HS-27A (cell line): ENCODE measurements at places on chromosomes 6 and 20.
A peak's percentile ranks its signal among the peaks of the same experiment; 100 is the strongest.

- no peak for DNase-seq
These were observed 62.1 kb upstream of the RGS17 start for GRCh38 chr6:153192943-153193885.

GRCh38 chr20:63261060-63261794, 7.0 kb upstream of the NKAIN4 start:
- no peak for DNase-seq

GRCh38 chr6:160253714-160254113, 4.9 kb downstream of the SLC22A2 start:
- DNase-seq: no peak

DNA sequence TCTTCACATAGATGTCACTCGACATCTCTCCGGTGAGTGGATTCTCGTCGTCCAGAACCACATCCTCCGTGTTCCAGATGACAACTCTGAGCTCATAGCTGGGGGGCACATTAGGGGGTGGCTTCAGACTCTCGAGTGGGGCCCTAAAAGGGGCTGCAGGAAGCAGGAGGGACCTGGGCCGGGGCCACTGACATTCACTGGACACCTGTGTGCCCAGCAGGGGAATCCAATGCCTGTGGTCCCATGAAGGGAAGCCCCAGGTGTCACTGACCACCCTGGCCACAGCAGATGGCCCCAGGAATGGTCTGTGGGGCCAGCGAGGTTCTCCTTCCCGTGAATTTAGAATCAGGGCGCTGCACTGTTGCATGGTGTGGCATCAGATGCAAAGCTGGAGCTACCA, 18.7 kb downstream of the ERGIC3 start:
- DNase-seq: no peak

GRCh38 chr6:10463491-10464481, 48.9 kb upstream of the TFAP2A start:
- no peak for DNase-seq

DNA sequence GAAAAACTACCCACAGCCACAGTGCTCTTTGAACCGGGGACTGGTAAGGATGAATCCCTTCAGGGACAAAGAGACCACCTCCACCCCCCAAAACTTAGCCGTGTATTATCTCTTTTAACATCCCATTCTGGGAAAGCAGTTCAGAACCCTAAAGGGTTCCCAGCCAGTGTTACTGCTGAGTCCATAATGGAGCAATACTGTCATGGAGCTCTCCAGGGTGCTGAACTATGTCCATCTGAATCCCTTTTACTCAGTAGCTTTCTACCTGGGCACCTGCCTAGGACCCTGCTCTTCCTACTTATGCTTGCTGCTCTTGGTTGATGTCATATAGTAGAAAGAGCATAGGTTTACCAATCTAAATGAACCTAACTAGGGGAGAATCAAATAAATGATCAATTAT, 22.3 kb upstream of the SAYSD1 start:
- DNase-seq: peak; percentile 8

- DNase-seq: no peak
These were observed 190.3 kb downstream of the GMDS start for GRCh38 chr6:2055143-2055542.
